ENCODE measurements at places on chromosomes 11 and 22. TPM values are rescaled to one million over a fixed set of nuclear protein-coding genes. Genes with fewer than 3 reads are reported as not detected.

Gene EFCAB6
- 0.20 TPM for total RNA-seq

Gene PRR33
- total RNA-seq = not detected

Gene ZBTB16
- 13.7 TPM for total RNA-seq

Gene OR4A47
- not detected for total RNA-seq

Gene ZFTA
- total RNA-seq = 2.2 TPM

All from T-helper 2 cell treated with Interferon-gamma antibody and Interleukin-4, amounts not matched to agents 100 ng/mL and 5 ng/mL, for 36 hours (primary cell).